ENCODE measurements at places on chromosomes 2 and 18.

DNA sequence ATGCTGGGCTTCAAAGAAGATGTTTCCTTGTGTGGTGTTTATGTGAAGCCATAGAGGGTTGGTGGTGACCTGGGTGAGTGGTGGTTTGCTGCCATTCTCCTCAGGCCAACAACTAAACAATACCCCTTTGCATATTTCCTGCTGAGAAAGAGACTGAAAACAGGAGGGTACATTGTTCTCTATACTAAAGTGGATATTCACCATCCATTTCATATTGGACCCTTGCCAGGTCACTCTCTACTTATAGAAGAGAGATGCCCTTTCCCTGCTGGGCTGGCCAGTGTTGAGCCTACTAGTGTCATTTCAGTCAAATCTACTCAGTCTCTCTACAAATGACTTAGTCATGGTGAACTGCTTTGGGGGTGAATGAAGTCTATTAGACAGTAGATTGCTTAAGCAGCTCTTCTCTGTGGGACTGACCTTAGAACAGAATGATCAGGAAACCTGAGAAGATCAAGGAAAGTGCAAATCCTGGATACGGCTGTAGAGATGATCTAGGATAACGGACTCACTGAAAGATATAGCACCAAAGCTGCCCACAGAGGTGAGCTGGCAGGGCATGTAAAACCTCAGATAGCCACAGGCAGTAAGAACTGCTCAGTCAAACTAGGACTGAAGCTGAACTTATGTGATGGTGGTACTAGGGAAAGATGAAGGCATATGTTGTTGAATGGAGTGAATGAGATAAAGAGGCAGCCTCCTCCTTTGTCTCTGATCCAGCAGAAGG is 154.9 kb downstream of the MYO3B start:
- no peak for DNase-seq

DNA sequence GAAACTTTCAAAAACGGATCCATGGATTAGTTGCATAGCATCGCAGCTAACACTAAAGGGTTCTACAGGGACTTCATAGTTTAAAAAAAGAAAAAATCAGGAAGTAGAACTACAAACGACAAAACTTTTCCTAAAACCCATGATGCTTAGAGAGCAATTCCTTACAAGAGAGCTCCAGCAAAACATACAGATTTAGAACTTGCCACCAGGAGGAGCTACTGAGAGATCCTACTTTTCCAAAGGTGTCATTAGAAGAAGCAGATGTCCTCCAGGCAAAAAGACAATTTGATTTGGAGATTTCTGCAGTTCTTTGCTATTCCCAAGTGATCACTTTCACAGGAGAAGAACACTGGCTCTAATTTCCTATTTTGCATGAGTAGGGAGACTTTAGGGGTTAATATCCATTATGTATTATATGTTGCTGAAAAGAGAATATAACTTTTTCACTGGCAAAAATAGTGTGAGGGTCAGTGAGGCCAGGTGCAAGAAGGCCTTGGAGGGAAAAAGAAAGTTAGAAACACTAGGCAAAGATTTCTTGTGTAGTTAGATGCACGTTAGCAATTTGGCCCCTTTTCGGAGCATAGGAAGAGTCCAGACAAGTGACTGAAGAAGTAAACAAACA is 436.2 kb downstream of the SUCLG1 start:
- peak; percentile 37 for DNase-seq

GRCh38 chr18:36255072-36255698 is 42.3 kb upstream of the FHOD3 start:
- no peak for DNase-seq

GRCh38 chr2:239911641-239912071 is 113.5 kb downstream of the NDUFA10 start:
- DNase-seq: no peak

GRCh38 chr2:231533086-231533776 is 3.0 kb upstream of the NMUR1 start:
- no peak for DNase-seq

GRCh38 chr18:48713309-48713708 is 174.5 kb downstream of the CTIF start:
- no peak for DNase-seq

DNA sequence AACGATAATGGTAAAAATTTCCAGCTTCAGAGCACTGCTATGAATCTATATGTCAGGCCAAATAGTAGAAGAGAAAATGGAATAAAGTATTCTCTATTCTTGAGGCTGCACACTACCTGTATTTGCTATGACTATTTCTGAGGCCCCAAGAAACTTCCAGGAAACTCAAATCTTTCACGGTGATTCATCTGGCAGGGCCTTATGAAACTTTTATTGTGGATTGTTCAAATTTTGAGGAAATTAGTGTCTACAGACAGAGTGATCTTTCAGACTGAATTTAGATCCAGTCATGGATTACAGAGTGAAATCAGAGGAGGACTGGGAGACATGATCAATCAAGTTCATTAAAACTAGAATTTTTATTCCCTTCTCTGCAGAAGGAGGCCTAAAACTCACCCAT is 4.1 kb upstream of the VSNL1 start:
- DNase-seq: no peak

DNA sequence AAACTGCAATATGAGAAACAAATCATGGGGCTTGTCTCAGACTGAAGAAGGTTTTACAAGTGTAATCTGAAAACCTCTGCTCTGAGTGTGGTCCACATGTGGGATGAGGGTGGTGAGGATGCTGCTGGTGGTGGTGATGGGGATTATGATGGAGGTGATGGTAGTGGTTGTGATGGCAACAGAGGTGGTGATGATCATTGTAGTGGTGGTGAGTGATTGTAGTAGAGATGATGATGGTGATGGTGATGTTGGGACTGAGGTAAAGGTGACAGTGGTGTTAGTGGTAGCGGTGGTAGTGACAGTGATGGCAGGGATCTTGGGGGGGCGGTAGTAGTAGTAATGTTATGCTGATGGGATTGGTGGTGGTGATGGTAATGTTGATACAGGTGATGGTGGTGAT is 217.8 kb downstream of the ANAPC1 start:
- no peak for DNase-seq

- DNase-seq: no peak
These were observed 214.4 kb upstream of the EPC2 start for GRCh38 chr2:148430101-148430500.

- no peak for DNase-seq
These were observed 513.5 kb downstream of the CMPK2 start for GRCh38 chr2:6352247-6352646.

DNA sequence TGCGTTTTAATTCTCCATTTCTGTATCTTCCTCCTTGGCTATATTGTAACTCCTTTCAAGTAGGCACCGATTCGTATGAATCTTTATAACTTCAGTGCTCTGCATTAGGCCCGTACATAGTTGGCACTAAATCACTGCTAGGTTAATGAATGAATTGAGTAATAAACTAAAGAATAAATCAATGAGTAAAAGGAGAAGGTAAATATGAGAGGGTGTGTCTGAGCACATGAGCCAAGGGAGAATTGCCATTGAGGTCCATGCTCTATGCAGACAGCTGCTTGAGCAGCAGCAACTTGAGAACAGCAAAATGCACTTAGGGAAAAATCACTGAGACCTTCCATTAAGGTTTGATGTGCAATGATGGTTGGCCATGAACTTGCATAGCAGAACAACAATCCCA is 11.2 kb upstream of the TRPM8 start:
- DNase-seq: no peak

DNA sequence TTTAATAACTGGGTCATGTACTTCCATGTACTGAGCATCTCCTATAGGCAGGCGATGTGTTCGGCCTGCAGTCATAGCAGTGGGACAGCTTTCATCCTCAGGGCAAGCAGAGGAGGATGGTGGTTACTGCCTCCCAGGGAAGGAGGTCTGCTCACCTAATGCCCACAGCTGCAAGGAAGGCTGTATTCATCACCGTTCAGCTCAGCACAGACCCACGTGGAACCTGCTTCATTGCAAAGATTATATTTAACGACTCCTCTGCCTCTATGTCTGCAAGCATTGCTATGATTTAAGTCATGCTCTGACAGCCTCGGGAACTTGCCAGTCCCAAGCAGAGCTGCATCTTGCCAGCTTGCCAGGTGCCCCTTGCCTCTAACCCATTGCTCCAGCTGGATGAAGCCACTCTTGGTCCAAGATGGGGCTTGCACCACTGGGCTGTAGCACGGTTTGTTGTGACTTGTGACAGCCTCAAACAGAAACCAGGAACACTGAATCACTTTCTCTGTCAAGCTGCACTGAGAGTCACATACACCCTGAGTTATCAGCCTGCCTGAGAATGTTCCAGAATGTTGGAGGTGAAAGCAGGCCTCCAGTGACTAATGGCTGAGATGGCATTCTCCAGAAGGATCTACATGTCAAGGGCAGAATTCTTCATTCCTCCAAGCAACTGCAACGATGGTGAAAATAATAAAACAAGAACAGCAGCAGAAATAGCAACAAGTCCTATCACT is 651.1 kb upstream of the ID2 start:
- no peak for DNase-seq

- DNase-seq: peak; percentile 69
These were observed 1.7 kb upstream of the CELF4 start for GRCh38 chr18:37567061-37567993.

DNA sequence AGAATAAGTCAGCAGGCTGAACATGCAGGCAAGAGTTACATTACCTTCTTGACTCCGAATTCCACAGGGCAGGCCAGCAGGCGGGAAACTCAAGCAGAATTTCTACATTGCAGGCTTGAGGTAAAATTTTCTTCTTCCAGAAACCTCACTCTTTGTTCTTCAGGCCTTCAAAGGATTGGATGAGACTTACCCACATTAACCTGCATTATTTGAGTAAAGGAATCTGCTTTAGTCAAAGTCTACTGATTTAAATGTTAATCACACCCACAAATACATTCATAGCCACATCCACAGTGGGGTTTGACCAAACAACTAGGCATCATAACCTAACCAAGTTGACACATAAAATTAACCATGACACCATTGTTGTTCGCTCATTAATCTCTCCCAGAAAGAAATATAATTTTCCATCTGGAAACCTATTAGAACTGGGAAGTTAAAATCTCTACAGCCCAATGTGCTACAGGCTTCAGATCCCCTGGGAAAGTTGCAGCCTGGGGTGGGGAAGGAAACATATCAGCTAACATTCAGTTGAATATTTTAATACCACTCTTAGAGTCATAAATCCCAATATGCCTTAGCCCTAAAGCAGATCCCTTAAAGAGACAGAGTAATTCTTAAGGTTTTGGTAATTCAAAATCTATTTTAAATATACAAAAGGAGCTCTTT is 468.2 kb upstream of the TNP1 start:
- DNase-seq: no peak

- DNase-seq: no peak
These were observed 20.8 kb downstream of the DGUOK start for GRCh38 chr2:73947412-73948018.

- no peak for DNase-seq
These were observed 25.5 kb downstream of the CDH2 start for GRCh38 chr18:28151434-28151833.

DNA sequence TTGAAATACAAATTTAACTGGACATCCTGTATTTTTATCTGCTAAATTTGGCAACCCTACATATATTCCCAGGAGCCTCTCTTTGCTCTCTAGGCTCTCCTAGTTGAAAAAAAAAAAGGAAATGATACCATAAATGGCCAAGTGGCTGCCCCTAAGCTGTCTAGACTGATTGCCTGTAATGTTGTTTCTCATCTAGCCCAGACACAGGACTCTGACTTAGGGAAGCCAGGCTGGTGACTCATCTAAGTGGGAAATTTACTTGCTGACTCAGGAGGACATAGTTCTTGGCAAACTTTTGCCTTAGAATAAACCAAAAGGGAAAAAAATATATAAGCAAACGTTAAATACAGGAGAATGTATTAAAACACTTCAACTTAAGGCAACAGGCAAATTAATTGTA is 14.6 kb upstream of the ITGAV start:
- no peak for DNase-seq

DNA sequence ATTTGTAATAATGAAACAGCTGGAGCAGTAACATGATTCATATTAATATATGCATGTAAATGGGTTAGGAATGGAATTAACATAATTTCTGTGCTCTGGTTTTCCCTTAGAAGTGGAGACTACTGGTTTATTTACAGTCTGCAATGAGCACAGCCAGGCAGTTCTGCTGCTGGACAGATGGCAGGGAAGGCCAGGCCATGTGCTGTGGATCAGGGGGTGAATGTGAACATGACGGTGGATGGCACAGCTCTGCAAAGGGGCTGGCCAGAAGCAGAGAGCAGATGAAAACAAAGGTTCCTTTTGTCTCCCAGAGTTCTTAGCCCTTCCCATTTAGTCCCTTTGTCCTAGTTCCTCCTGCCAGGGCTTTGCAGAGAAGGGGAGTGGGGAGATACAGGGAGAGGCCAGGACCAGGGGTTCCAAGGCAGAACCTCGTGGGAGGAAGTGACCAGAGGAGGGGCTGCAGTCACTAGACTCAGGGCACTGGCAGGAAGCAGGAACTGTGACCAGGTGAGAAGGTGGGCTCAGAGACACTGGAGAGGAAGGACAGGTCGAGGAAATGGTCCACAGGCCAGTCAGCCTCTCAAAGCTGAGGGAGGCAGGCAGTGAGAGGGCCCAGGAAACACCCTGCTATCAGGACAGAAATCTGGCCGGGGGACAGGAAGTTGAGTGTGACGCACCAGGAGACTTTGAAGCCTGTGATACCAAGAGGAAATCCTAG is 112.9 kb upstream of the ATP8B1 start:
- peak; percentile 65 for DNase-seq

DNA sequence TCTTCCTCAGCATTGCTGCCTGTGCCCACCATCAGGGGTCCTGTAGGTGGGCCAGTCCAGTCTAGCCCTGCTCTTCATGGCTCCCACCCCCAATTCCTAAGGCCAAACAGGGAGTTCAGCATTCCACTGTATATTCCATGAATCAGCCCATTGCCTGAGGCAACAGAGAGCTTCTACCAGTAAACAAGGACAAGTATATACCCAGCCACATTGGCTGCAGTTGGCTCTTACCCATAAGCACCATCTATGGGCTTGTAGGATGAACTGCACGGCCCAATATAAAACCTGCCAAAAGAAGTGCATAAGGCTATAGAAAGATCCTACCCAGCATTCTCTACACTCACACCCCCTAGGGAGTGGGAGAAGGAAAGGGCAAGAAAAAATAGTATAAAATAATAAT is 95.1 kb upstream of the SALL3 start:
- no peak for DNase-seq

GRCh38 chr2:145302451-145302850 is 782.5 kb upstream of the ZEB2 start:
- no peak for DNase-seq

- no peak for DNase-seq
These were observed 42.5 kb upstream of the ATP6V1B1 start for GRCh38 chr2:70893186-70893585.

Data from D341Med (cell line).